Posterior vena cava (tissue), 2 donors: ENCODE measurements at places on chromosomes 3 and 15. TPM values are rescaled to one million over a fixed set of nuclear protein-coding genes. Genes with fewer than 3 reads are reported as not detected.

- DNase-seq, result no peak
These were observed 14.2 kb downstream of the SLC38A3 start for GRCh38 chr3:50219285-50219684.

- DNase-seq, result no peak
These were observed 115.2 kb upstream of the AGBL1 start for GRCh38 chr15:85964471-85964870.

- no peak for DNase-seq
These were observed 205.4 kb downstream of the TLE3 start for GRCh38 chr15:69892351-69892750.

DNA sequence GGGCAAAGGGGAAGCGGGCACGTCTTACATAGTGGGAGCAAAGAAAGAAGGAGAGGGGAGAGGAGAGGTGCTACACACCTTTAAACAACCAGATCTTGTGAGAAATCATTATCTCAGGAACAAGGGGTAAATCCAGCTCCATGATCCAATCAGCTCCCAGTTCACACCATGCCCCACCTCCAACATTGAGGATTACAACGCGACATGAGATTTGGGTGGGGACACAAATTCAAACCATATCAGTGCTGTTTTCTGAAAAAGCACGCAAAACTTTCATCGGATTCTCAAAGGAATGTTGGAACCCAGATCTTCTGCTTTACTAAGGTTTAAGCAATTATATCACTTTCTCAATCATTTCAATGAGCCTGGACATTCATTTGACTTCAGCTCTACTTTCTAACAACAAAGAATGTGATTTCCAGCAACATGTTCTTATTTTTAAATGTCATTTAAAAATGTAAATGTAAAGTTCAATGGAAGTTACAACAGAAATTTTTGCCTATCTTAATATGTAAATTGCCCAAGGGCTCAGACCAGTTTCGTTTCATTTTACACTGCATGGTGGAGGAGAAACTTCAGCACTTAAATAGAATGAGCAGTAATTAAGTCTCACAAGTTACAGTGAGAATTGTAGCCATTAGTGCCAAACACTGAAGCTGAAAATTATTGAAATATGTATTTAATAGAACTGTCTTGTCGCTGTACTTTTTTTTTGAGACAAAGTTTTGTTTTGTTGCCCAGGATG, 8.4 kb upstream of the CCDC54 start:
- DNase-seq, result no peak

The CLDN16 gene
- not detected for total RNA-seq

The STIMATE gene
- total RNA-seq, result 20.7 TPM

GRCh38 chr3:153927107-153927506, 194.1 kb upstream of the ARHGEF26 start:
- no peak for DNase-seq

- DNase-seq, result no peak
These were observed 276.7 kb downstream of the CHL1 start for GRCh38 chr3:473033-473800.

The MESP2 gene
- 0.32 TPM for total RNA-seq

DNA sequence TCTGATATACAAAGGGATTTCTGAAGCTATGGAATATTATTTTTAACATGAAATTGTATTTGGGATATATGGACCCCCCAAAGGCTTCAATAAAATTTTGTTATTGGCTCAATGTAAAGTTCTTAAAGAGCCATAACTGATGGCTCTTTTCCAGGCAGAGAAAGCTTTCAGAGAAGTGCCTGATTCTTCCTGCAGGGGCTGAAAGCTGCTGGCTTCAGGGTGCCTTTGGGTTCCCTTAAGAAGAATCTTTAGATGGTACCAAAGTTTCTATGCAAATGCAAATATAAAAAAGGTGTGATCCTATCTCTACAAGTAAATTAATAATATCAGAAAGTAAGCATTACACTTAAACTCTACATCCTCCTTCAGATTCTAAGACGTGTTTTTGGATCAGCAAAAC, 72.6 kb downstream of the NR2F2 start:
- no peak for DNase-seq

- no peak for DNase-seq
These were observed 37.4 kb downstream of the SUSD5 start for GRCh38 chr3:33181229-33181628.

GRCh38 chr3:129651435-129652202, 45.1 kb upstream of the PLXND1 start:
- DNase-seq, result no peak

DNA sequence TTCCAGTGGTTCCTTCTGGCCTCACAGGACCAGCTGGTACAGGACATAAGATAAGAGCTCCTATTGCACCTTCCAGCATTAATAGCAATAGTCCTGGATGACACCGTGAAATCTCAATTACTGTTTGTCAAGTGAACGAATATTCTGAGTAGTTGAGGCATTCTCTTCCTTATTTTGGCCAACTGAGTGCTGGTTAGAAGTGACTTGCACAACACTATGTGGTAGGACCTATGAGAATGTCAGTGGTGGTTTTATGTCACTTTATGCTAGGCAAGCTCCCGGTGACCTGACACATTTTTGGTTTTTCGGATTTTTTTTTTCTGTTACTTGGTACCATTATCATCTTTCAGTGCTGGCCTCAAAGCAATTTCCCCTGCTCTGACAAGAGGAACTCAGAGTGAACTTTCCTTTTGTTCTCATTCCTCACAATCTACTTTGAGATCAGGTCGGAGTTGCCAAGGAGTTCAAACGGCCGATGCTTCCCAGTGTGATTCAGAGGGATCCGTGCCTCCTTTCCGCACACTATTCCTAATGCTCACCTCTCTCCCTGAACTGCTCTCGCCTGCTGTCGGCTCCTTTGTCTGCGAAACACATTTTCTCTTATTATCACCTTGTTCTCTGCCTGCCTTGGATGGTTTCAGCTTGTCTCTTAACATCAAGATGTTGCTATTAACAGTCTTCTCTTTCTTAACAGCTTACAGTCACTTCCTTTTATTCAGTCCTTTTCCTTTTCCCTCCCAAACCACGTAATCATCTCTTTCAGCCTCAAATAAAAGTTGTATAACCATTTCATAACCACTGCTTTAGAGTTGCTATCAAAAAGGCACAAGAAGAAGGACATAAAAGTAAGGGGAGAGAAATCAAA, 35.8 kb downstream of the QTRT2 start:
- no peak for DNase-seq

- DNase-seq, result no peak
These were observed 67.8 kb upstream of the SLC24A5 start for GRCh38 chr15:48052946-48053345.

GRCh38 chr3:128074851-128075521, 22.7 kb downstream of the SEC61A1 start:
- DNase-seq, result no peak

DNA sequence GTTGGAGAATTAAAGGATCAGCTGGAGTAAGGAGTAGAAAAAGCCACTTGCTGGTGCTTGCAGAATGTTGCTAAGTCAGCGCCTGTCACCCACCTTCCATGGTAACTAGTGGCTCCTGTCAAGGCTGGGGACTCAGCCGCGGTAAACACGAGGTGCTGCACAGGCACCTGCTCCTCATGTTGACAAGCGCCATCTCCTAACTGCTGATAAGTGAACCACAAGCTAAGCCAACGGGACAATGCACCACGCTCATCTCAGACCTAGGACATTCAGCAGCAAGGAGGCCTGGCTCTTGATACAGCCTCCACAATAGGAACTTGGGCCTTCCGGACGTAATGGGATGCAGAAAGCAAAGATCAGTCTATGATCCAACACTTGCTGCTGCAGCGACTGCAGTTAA, 264.4 kb downstream of the OCA2 start:
- DNase-seq, result no peak

DNA sequence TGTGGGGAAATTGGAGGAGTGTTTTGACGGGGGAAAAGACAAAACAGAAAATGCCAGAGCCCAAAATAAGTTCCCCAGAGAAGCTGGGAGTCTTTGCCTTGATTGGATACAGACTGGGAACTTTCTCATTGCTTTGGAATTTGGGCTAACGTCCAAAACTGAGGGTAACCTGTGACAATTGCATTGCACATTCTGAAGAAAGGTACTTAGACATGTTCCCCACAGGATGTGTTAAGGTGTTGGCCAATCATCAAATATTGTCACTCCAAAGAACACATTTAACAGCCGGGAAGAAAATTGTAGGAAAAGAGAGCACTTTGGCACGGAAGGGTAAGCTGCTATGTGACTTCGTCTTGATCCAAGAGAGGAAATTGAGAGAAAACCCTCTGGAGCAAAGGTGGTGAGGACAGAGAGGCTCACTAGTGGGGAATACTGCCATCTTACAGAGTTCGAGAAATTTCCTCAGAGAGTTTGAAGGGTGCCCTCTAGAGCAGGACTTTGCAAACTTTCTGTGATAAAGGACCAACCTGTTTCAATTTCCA, 619.5 kb upstream of the TBL1XR1 start:
- no peak for DNase-seq

DNA sequence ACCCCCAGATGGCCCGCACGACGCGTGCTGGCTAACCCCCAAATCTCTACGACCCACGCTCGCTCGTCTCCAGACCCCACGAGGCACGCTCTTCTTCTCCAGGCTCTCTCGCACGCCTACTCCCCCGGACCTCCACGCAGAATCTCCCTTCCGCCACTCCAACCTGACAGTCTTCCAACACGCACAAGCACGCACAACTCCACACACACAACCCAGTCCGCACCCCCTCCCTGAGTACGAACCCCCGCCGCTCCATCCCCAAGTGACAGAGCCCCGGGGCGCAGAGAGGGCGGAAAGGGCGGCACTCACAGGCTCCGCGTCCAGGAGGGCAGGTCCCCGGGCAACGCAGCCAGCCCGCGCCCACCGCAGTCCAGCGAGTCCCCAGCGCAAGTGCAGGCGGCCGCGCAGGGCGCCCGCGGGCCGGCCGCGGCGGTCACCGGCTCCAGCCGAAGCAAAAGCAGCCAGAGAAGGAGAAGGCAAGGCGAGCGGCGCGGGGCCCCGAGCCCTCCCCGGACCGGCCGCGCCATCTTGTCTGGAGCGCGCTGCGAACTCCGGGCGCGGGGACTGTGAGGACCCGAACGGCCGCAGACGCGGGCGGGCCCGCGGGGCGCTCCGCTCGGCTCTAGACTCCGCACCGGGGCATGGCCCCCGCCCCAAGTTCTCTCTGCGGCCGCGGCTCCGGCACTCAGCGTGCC, 794 bp downstream of the LRIG1 start:
- peak; percentile 84 for DNase-seq

GRCh38 chr3:165507576-165507975, 311.4 kb upstream of the SLITRK3 start:
- DNase-seq, result no peak

- no peak for DNase-seq
These were observed 151.1 kb downstream of the RBPMS2 start for GRCh38 chr15:64624242-64624641.

The LRCH3 gene
- total RNA-seq, result 67.5 TPM

DNA sequence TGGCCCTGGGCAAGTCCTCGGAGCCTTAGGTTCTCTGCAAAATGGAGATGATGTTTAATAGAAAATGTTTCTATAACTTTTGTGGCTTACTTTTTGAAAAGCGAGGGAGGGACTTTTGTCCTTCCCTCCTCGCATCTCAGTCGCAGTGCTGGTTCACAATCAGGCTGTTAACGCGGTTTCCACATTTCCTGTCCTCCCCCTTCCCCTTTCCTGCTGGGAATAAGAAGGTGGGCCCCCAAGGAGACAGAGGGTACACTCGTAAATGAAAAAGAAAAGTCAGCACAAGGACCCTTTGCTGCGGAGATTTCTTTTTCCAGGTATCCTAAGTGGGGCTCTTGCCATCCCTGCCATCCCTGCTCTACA, 29.5 kb downstream of the ARHGAP31 start:
- DNase-seq, result no peak

The CELSR3 gene
- total RNA-seq, result 0.65 TPM

DNA sequence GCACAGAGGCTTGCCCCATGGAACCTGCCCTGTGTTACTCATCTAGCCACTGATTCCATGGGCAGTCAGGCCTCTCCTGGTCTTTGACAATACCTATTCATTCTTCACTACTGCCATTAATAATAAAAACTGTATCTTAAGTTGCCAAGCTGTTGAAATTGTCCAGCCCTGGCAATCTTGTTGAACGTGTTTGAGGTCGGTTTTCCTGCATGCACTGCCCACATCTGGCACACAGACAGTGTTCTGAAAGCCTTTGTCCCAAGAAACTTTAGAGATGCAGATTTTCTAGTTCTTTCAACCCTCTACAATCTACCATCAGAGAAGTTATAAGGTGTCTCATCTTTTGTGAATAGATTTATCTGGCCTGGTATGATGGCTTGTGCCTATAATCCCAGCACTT, 567.2 kb upstream of the NECTIN3 start:
- DNase-seq, result no peak

The SLC6A11 gene
- total RNA-seq, result not detected

The RGMA gene
- 33.9 TPM for total RNA-seq

DNA sequence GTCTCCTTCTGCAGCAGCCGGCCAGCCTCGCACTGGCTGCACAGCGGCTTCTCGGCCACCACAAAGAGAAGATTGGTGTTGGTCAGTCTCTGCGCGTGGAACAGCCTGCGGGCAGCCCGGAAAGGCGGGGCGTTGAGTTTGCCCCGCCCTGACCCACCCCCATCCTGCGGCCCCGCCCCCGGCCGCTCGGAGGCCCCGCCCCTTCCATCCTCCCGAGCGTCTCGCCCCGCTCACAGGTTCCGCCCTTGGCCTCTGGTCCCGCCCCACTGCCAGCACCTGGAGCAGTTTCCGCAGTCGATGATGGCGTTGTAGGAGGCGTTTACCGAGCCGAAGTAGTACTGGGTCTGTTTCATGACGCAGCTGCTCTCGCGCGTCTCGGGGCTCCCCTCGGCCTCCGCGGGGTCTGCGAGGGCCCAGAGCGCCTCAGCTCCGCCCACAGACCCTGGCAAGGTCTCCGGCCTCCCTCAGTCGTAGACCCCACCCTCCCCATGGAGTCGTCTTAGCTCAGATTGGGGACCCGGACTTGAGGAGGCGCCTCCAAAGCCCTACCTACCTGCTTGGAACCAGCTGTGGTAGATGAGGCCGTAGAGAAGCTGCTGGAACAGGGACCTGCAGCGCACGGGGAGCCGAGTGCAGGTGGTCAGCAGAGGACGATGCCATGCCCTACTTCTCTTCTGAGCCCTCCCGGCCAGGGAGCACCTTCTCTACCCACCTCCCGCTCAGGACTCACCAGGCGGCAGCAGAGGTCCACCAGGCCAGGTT, 5.9 kb upstream of the TMEM115 start:
- DNase-seq, result peak; percentile 95

GRCh38 chr3:29409409-29409808, 128.5 kb downstream of the RBMS3 start:
- no peak for DNase-seq

DNA sequence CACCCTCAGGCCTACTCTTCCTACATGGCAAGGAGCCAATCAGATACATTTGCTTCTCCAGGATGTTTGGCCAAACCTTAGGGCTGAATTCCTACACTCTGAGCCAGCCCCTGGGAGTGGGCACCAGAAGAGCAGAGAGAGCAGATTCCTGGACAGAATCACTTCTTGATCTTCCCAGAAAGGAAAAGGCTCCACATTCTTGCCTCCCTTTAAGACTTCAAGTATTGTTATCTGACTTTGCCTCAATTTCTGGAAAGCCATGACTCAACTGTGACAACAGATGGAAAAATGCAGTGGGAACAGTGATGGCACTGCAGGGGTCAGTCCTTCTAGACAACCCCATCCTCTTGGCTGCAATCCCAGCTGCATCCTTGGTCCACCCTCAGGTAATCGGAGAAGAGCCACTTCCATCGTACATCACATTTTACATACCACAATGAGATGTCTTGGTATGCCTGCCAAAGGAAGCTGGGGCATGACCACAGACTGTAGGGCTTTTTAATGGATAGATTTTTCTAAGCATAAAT, 21.0 kb downstream of the SLCO2A1 start:
- DNase-seq, result no peak

GRCh38 chr3:69462022-69462825, 76.3 kb upstream of the FRMD4B start:
- no peak for DNase-seq

- DNase-seq, result peak; percentile 95
These were observed 51.8 kb downstream of the RGMA start for GRCh38 chr15:93036951-93037819.

The SPINK8 gene
- not detected for total RNA-seq
